ENCODE measurements at places on chromosomes 3 and 15.

- DNase-seq: no peak
Measured at GRCh38 chr3:52865994-52866393, 31.2 kb upstream of the MUSTN1 start.

DNA sequence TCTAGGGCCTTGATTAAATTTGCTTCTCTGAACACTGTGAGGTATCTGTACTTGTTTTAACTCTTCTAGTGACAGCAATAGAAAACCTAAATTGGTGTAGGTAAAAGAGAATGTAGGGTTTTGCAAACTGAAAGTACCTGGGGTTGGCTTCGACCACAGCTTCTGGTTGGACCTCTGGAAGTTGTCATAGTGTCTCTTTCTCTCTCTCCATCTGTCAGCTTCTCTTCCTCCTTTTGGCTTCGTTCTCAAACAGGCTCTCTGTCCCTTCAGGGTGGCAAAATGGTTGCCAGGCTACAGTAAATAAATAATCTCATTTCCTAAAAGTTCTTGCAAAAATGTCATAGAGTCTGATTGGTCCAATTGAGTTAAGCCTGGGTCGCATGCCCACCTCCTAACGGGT is 149.3 kb upstream of the CTDSPL start:
- no peak for DNase-seq

DNA sequence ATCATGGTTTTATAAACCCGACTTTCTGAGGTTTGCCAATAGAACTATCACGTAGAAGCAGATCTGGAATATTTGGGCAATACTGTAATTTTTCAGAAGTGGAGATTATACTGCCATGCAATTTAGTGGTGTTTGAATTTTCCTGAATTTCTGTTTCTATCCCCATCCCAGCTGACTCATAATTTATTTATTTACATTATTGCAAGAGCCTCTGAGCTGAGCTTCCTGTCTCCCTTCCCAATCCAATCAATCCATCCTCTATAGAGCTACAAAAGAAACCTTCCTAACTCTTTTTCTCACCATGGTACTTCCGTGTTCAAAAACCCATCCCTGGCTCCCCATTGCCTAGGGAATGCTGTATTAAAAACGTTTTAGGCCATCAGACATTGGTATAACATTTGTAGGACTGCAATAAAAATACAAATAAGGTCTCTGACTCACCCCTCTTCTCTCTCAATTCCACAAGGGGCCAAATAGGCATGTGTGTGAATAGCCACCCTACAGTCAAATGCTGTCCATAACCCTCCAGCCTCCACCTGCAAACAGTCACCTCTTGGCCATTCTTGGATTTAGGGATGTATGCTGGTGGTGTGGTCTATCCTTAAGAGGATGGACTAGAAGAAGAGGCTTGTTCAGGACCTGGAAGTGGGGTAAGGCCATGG is 190.7 kb downstream of the CD47 start:
- no peak for DNase-seq

- DNase-seq: no peak
Measured at GRCh38 chr3:167862104-167862730, 126.7 kb downstream of the SERPINI1 start.

DNA sequence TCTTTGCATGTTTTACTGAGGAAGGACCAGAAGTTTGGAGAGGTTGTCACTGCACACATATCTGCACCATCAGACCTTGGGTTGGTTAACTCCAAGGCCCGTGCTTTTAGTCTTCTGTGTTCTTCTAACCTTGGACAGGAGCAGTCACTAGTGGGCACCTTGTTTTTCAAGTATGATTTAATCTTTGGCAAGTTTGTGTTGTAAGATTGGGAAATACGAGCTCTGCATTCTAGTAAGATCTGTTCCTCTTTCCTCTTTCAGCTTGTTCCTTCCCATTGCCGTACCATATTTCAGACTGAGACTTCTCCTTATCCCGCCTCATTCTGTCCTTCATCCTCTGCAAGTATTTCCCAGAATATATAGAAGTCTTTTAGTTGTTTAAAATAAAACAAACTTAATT is 5.1 kb downstream of the TMOD2 start:
- DNase-seq: no peak

DNA sequence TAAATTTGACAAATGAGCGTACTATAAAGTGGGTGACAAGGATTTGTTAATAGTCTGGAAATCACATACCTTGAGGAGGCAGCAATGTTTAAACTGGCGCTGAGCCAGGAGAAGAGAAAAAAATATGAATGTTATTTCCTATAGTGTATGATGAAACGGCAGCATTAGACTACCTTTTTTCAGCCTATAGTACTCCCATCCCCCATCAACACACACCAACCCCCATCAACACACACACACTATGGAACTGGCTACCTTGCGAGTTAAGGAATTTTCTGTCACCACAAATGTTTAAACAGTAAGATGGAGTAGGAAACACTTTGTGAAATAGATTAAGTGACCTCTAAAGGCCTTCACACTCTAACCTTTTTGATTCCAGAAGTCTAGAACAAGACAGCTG is 46.8 kb upstream of the ZCWPW2 start:
- DNase-seq: no peak

GRCh38 chr3:58148049-58148448 is 62.7 kb downstream of the DNASE1L3 start:
- DNase-seq: no peak

DNA sequence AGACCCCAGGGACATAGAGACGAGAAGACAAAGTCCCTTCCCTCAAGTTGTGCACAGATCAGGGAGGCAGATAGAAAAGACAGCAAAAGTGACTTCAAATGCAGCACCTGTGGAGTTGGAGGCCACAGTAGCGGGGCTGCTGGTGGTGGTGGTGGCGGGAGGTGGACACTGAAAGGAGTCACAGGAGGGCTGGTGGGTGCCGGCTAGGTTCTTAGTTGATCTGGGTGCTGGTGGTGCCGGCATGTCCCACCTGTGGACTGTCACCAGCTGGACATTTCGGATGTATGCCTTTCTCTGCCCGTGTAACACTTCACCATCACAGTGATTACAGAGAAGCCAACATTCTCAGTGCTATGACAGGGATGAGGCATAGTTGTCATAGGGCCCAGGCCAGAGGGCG is 49.2 kb upstream of the MTMR10 start:
- no peak for DNase-seq

DNA sequence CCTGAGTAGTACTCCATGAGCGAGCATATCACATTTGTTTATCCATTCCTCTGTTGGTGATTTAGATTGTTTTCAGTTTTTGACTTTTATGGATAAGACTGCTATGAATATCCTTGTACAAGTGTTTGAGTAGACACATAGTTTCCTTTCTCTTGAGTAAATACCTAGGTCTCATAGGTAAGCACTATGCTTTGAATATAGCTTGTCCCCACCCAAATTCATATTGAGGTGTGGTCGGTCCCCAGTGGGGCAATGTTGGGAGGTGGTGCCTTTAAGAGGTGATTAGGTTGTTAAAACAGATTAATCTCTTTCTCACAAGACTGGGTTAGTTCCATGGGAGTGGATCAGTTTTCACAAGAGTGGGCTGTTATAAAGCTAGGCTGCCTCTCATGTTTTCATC is 42.8 kb downstream of the CDCP1 start:
- DNase-seq: no peak

DNA sequence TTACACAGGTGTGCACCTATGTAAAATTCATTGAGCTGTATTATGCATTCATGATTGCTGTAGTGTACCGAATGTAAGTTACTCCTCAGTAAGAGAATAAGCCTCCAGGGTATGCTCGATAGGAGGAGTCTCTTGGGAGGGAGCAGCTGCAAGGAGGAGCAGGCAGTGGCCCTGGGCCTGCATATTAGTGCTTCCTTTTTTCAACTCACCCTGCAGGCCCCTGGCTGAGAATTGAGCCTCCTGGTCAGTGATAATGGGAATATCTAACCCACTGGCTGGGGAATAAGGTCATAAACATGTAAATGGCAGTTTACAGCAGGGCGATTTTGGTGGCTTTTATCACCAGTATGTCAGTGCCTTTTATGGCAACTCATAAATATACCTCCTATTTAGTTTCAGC is 21.7 kb upstream of the SFMBT1 start:
- no peak for DNase-seq

GRCh38 chr3:159882367-159882766 is 106.3 kb upstream of the IL12A start:
- DNase-seq: no peak

DNA sequence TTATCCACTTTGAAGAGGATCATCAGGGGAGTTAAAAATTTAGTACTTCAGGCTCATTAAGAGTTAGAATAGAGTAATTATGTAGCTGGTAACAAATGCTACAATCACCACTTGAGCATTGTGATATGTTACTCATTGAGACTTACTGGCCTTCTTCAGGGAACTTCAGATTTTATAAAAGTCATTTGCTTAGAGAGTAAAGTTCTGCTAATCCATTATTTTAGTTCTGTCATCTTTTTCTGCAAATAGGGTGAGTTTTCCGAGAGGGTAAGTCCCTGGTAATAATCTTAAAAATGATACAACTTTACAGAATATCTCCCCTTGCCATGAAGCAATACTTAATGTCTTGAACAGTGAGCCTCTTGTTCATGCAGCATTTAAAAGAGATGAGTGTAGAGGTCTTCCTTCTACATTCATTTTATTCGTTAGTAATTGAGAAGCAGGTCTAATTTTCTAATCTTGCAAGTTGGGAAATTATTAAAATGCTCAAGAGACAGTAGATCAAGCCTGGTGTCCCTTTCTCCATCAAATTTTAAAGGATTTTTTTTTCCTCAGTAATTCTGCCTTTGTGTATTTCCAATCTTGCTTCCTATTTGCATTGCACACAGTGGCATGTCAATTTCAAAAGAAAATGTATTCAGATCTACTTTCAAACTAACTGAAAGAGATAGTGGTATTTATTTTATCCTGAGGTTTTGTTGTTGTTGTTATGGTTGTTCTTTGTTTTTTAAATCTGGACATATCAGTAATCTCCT is 52.6 kb downstream of the MBNL1 start:
- DNase-seq: no peak

DNA sequence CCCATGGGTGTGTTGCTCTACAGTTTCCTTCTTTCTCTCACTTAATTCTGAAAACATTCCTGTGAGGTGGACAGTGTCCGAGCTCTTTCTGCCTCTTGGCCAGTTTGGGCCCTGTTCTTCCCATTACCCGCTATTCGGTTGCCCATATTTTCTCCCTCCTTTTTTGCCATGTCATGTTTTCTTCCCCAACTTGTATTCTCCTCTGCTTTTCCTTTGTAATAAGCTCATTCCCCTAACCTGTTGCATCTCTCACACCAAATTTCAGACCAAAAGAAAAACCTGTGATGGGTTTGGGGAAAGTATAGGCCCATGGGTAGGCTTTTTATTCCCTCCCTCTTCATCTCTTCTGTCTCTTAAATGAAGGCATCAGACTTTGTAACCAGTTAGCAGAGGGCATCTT is 30.5 kb downstream of the NKIRAS1 start:
- no peak for DNase-seq

GRCh38 chr3:87359826-87360225 is 83.4 kb upstream of the POU1F1 start:
- DNase-seq: no peak

GRCh38 chr15:57444877-57445513 is 68.7 kb downstream of the CGNL1 start:
- no peak for DNase-seq

DNA sequence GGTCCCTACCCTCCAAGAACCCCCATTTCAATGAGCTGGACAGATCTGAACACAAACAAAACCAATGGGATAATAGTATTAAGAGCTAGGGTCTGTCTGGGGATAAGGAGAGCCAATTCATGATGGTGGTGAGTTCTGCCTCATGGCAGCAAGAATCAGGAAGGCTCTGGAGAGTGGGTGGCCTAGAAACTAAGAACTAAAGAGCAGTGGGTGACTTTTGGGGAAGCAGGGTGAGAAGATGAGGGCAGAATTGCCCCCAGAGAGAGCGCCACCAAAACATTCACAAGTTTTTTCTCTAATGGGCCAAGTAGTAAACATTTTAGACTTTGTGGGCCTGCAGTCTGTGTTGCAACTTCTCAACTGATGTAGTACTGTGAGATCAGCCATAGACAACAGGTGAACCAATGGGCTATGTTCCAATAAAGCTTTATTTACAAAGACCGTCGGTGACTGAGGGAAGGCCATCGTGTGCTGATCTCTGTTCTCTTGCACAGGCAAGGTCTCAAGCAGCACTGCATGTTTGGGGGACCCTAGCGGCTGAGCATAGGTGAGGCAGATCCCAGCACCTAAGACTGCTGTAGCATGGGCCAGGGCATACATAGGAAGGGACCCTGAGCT is 225.5 kb upstream of the ST8SIA2 start:
- no peak for DNase-seq

DNA sequence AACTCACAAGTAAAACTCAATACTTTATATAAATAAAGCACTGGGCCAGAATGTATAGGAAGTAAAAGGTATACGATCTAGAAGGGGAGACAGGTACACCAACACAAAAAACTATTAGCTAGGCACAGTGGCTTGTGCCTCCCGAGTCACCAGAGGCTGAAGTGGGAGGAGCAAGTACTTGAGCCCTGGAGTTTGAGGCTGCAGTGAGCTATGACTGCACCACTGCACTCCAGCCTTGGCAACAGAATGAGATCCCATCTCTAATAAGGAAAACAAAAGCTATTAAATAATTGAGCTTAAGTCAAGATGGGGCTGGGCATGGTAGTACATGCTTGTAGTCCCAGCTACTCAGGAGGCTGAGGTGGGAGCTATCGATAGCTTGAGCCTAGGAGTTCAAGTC is 17.0 kb downstream of the PIK3CB start:
- no peak for DNase-seq

DNA sequence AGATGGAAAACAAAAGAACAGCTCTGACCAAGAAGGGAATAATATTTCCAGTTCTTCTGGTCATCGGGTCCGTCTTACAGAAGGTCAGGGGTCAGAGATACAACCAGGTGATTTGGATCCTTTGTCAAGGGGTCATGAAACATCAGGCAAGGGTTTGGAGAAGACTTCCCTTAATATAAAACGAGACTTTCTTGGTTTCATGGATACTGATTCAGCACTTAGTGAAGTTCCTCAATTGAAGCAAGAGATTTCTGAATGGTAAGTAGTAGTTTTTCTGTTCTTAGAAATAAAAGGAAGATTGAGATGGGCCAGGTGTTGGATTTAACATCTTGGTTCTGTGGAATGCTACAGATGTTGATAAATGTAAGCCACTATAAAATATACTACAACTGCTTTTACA is 9.5 kb downstream of the MGA start:
- no peak for DNase-seq

GRCh38 chr15:92393071-92393979 is at the start of gene ST8SIA2:
Gene ST8SIA2, plus strand, starts transcription at chr15:92393881. Its CDS starts 184 bp downstream, at chr15:92394065.
- no peak for DNase-seq

- no peak for DNase-seq
Measured at GRCh38 chr15:39506146-39506545, 74.7 kb upstream of the THBS1 start.

- no peak for DNase-seq
Measured at GRCh38 chr15:78620527-78621421, at the start of gene CHRNA3. Gene CHRNA3, minus strand, starts transcription at chr15:78620996. Its CDS starts 202 bp downstream, at chr15:78620794.
